Stimulated activated memory B cell treated with anti-CD40 and anti-IgM and Interleukin-4, amounts not matched to agents 10 μg/mL and 1 μg/mL and 100 μg/mL, for 72 hours (primary cell): ENCODE measurements at places on chromosomes 7 and 10.

- ATAC-seq = no peak
Measured at GRCh38 chr7:136131304-136131630, 154.1 kb upstream of the MTPN start.

- ATAC-seq = no peak
Measured at GRCh38 chr10:118373786-118374185, 31.7 kb upstream of the FAM204A start.

- no peak for ATAC-seq
Measured at GRCh38 chr7:46139079-46139478, 218.0 kb upstream of the IGFBP3 start.

GRCh38 chr10:97873569-97873968 lies 23.9 kb downstream of the GOLGA7B start:
- ATAC-seq = no peak

DNA sequence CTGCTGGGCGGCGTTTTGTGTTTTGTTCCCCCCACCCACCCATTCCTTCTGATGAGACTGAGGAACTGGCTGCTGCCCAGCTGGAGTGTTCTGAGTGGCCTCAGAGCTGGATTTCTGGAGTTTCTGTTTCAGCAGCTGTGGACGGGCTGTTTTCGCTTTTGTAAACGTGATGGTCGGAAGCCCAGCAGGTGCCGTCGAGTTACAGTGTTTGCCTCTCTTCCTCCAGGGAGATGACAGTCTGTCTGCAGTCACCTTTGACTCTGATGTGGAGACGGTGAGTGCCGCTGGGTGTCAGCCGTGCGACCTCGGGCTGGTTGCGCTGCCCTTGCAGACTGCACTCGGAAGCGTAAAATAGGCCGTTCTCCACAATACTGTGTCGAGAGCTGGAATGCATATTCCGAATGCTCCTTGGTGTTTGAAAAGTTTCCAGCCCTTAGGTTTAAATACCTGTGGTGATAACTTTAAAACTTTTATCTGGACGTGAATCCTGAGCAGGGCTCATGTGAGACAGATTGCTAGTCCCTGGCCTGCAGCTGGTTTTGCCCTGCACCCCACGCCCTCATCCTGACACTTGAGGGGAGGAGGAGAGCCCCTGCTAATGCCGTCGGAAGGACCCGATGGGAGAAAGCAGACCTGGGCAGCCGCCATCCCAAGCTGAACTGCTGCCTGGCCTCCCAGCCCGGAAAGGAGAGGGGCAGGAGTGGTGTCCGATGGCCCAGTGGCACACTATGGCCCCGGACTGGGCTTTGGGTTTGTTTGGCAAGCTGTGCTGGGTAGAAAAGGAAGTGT lies 8.3 kb downstream of the IQCE start:
- ATAC-seq = peak; percentile 95

GRCh38 chr10:7767209-7767608 lies 20.6 kb downstream of the KIN start:
- no peak for ATAC-seq

GRCh38 chr7:139004321-139005090 lies 23.3 kb upstream of the KIAA1549 start:
- ATAC-seq = no peak

- ATAC-seq = no peak
Measured at GRCh38 chr7:115368998-115369397, 447.1 kb downstream of the MDFIC start.

DNA sequence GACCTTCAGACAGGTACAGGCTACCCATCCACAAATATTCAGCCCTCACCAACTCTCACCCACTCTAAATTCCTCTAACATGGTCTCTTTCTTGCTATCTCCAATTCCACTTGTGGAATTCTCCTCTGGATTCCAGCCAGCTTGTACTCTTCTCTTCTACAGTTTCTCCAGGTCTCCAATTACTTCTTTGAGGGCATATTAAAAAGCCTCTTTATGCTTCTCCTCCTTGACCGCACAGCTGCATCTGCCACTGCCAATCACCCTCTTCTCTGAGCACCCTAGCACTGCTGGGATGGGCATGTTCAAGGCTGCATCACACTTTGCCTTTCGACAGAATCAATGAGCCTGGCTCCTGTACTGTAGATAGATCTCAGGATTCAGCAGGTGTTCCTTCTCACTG lies 101.5 kb upstream of the ANKRD1 start:
- no peak for ATAC-seq

DNA sequence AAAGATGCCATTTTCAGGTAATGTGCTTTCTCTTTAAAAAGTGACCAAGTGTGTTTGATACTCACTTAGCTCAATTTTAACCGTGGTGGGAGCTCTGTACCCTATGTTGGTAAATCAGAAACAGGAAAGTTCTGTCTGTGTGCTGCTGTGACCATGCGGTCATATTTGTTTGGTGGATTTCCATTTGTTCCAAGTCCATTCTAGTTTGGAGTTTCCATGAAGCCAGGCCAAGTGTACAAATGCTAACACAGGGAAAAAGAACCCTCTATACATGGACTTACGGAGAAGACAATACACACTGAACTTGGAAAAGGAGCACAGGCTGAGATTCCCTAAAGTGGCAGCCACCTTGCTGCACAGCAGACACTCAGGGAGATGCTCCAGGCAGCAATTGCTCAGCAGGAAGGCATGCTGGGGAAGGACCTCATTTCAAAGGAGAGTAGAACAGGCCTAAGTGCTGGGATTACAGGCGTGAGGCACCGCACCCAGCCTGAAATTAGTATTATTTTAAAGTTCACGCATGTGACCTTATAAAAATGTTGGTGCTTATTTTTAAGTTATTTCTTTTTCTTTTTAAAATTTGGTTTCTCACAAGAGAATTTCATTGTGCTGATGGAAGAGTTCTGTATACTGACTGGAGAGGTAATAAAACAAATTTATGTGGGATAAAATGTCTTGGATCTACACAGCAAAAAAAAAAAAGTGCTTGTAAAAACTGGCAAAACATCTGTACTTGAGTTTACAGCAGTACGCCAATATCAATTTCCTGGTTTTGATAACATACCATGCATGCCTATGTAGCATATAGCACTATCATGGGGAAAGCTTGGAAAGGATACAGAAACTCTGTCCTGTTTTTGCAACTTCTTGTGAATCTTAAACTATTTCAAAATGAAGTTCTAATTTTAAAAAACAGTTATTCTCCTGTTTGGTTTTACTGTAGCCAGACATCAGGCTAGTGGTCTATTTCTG lies 436.2 kb downstream of the KCNMA1 start:
- ATAC-seq = no peak

GRCh38 chr7:127616724-127617123 lies 1.2 kb downstream of the PAX4 start:
- ATAC-seq = no peak

DNA sequence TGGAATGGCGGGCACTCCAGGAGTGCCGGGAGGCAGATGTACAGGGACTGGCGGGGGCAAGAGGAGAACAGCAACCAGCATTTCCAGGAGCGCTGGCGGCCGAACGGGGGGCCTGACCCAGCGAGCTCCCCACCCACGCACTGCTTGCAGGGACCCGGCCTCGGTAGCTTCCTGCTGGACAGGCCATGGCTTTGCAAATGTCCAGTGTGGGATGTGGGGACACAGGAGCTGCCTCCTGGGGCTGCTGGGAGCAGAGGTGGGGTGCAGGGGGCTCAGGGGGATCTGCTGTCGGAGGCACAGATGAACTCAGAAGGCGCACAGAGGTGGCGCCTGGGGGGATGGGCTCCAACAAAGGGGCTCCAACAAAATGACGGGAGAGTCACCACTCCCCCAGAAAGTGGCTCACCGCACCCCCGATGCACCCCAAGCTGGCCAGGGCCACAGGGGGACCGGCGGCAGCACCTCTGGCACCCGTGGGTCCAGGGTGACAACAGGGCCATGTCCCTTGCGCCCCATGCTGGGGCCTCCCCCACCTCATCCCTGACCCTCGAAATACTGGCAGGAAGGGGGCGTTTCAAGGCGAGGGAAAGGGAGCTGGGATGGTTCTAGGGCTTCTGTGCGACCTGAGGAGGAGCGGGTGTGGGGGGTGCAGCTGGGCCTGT lies 41.1 kb downstream of the AP5Z1 start:
- ATAC-seq = no peak

DNA sequence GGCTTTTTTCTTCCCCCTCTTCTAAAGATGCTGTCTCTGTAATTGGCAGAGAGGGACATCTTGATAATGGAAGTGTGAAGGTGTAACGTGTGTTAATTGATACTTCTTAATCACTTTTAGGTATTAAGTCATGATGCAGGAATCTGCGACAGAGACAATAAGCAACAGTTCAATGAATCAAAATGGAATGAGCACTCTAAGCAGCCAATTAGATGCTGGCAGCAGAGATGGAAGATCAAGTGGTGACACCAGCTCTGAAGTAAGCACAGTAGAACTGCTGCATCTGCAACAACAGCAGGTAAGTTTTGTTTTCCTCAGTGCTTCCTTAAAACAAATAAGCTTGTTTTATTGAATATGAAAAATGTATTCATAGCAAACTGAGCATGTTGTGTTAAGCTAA lies 11.8 kb downstream of the FOXP2 start:
- no peak for ATAC-seq

DNA sequence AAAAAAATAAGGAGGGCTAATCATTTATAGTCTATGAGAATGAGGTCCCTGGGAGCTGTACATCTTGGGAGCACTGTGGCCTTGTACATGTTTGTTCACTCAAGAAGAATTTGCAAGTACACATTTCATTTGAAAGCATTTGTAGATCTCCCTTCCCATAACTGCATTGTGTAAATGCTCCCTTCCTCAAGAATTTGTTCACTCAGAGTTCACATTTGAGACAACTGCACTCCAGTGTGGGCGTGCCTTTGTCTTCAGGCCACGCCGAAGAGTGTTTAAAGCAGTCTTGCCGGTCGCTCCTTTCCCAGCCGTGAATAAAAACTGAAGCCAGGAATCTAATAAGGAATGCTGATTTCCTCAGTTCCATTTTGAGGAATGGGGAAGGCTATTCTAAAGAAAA lies 291.1 kb upstream of the LYZL1 start:
- ATAC-seq = no peak

DNA sequence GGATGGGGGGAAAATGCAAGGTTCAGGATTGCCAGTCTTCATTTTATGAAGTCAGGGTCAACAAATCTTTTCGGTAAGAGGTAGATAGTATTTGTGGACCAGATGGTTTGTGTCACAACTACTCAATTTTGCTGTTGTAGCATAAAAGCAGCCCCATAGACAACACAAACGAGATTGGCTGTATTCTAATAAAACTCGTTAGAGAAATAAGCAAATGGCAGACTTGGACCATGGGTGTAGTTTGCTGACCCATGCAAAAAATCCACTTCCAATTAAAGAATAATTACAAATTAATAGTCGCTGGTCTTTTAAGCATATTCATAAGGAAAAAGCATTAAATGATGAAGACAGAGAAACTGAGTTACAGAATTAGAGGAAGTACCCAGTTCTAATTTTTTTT lies 247.1 kb downstream of the CRPPA start:
- ATAC-seq = no peak

DNA sequence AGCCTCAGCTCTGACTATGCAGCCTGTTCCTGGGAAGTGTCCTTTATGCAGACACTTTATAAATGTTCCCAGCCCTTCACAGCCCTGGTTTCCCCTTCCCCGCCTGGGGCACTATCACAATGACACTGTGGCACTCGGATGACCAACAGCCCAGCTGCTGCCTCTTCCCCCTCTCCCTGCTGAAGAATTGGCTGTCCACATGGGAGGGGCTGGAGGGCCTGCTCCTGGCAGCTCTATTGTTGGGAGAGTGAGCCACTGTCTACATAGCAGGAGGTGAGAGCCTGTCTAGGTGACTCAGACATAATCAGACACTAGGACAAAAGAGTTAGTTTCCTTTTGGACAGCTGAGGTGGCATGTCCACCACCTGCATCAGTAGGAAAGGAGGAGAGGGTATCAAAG lies 437.5 kb downstream of the PLXNA4 start:
- ATAC-seq = no peak

GRCh38 chr10:35574924-35575352 lies 30.2 kb upstream of the GJD4 start:
- ATAC-seq = no peak

DNA sequence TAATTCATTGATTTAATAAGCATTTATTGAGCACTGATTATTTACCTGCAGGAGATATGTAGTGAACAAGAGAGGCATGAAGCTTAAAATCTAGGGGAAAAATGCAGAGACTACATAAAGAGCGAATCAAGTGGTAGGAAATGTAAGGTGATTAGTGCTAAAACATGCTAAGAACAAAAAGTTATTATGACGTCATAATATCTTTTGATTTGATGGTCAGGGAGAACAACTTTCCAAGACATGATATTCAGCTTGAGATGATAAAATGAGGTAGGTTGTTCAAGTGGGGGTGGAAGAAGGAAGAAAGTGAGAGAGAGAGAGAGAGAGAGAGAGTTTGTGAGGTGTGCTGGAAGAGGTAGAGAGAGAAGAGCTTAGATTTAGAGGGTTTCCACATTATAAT lies 317.7 kb downstream of the NRG3 start:
- no peak for ATAC-seq

DNA sequence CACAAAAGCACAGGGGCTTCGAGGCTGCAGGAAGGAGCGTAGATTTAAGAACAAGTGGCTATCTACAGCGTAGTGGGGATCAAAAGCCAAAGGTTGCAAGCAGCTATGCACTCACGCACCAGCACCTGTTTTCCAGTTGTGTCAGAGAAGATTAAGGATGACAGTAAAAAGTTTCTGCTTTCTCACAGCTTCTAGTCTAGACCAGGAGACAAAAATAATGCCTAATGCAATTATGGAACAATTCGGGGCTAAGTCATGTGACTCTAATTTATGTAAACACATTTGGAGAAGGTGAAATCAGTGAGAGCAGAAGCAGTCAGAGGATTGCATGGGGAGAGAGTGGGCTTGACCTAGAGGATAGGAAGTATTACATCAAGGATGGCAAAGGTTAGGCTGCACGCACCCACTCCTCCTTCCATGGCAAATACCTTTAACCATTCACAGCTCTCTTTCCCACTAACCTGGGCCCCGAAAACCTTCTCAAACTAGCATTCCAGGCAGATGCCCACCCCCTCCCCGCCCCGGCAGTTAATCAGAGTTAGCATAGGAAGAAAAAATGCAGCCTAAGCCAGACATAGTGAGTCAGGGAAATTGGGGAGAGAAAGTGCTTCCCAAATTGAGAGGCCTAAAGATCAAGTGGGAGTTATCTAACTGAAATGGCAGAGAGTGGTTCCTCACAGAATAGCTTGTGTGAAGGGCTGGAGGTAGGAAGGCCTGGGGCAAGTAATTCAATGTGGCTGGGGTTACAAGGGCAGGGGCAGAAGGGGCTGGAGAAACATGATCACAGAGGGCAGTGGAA lies 48.2 kb upstream of the GPAM start:
- no peak for ATAC-seq

DNA sequence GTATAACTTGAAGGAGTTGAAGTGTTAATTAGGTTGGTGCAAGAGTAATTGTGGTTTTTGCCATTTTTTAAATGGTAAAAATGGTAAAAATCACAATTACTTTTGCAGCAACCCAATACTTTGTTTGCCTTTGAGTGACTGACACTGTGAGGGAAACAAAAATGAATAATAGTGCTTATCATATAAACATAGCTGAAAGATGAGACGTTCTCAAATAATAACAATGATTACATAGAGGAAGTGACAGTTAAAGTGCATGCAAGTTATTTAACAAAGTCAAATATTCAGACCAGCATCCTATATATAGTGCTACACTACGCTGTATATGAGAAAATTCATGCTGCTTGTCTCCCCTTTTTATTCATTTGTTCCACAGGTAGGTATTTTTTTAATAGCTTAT lies 4.7 kb upstream of the HBP1 start:
- ATAC-seq = no peak
